Spinal cord (tissue), 10 donors: ENCODE measurements at places on chromosomes 11 and 22. TPM values are rescaled to one million over a fixed set of nuclear protein-coding genes. Genes with fewer than 3 reads are reported as not detected.

SPDYC gene
- polyA plus RNA-seq: 0.17 TPM

RIMBP3C gene
- 0.83 TPM for polyA plus RNA-seq

TRPM5 gene
- not detected for polyA plus RNA-seq

PANX3 gene
- polyA plus RNA-seq: not detected

CENPM gene
- 13.0 TPM for polyA plus RNA-seq

TRIM3 gene
- 52.6 TPM for polyA plus RNA-seq

MYOD1 gene
- polyA plus RNA-seq: 0.12 TPM

FAM83F gene
- 0.67 TPM for polyA plus RNA-seq

OR2AG2 gene
- polyA plus RNA-seq: 0.14 TPM

DNA sequence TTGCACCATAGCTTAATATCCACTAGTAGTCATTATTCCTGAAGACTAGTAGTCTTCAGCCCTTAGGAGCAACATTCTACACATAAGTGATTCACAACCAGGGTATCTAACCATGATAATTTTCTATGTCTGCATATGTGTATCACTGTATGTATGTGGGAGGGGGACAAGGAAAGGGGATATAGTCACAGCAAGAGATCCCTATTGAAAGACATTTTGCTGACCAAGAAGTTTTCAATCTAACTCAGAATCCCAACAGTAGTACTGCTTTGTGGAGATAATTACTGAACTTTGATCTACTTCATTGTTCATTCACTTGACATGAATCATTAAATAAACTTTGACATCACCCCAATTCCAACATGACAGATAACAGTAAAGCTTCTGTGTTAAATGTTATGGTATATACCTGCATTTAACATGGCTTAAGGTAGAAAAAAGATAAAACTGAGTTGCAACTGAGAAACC lies 10.3 kb downstream of the PIK3C2A start:
- DNase-seq: no peak
- no peaks in the 10 kb centered on the region for H3K27me3 ChIP-seq
- H3K27ac ChIP-seq: no peak overlapping the region

GRCh38 chr11:70757241-70757640 lies 358.9 kb downstream of the CTTN start:
- peaks cover 8% of the 10 kb centered on the region for H3K36me3 ChIP-seq
- H3K27me3 ChIP-seq: peaks cover 2% of the 10 kb centered on the region
- no peak for DNase-seq
- H3K4me1 ChIP-seq: peaks cover 16% of the 10 kb centered on the region

DNA sequence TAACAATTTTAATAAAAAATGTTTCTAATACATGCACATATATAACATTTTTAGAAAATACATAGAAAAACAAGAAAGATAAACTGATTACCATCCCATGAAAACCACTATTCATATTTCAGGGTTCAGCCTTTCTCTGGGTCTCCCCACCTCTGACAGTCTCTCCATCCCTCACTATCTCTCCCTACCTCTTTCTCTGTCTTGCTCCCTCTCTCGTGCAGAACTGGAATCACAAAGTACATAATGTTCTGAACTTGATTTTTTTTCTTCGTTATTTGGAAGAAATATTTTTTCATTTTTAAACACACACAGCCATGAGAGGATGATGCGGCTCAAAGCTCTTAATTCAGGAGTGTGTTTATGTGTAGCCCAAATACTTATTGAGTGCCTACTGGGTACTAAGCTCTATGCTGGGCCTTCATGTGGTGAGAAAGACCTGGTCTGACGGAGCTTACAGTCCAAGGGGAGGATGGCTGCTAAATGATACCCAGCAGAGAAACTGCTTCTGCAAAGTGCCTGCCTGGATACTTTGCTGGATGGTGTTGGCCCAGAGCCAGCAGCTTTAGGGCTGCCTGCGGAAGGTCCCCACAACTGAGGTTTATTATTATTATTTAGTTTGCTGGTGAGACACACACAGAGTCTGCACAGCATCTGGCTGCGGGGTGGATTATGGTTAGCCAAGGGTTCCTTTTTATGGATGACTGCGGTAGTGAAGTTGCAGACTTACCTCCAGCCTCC lies 42.6 kb downstream of the SC5D start:
- H3K4me3 ChIP-seq: no peak overlapping the region
- H3K36me3 ChIP-seq: no peaks in the 10 kb centered on the region
- peaks cover 27% of the 10 kb centered on the region for H3K4me1 ChIP-seq
- H3K27ac ChIP-seq: no peak overlapping the region

- H3K4me3 ChIP-seq: no peak overlapping the region
- no peaks in the 10 kb centered on the region for H3K27me3 ChIP-seq
- no peaks in the 10 kb centered on the region for H3K4me1 ChIP-seq
- H3K36me3 ChIP-seq: no peaks in the 10 kb centered on the region
Observed at GRCh38 chr11:104594228-104594958, 303.9 kb downstream of the CASP12 start.

DNA sequence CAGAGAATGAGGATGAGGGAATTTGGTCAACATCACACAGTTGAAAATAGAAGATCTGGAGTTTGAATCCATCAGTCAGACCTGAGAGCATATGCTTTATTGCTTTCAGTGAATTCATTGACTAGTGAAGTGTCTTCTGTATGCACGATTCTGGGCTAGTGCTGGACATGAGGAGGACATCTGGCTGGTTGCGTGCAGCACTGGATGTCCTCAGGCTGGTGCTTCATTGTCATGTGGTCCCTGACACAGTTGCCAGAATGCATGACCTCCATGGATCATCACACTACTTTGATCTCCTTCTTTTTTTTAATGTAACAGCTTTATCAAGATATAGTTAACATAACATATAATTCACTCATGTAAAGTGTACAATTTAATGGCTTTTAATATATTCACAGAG lies 44.5 kb upstream of the MMP7 start:
- no peaks in the 10 kb centered on the region for H3K27me3 ChIP-seq
- no peaks in the 10 kb centered on the region for H3K4me1 ChIP-seq
- no peak overlapping the region for H3K4me3 ChIP-seq
- no peaks in the 10 kb centered on the region for H3K36me3 ChIP-seq
- no peak overlapping the region for H3K27ac ChIP-seq

GRCh38 chr11:6545917-6546605 lies 49.0 kb downstream of the DNHD1 start:
- H3K4me1 ChIP-seq: no peaks in the 10 kb centered on the region
- no peak overlapping the region for H3K27ac ChIP-seq
- H3K36me3 ChIP-seq: peaks cover 30% of the 10 kb centered on the region
- H3K4me3 ChIP-seq: no peak overlapping the region
- peak; percentile 49 for DNase-seq

- H3K27ac ChIP-seq: no peak overlapping the region
- H3K4me3 ChIP-seq: no peak overlapping the region
- H3K4me1 ChIP-seq: peaks cover 5% of the 10 kb centered on the region
- no peaks in the 10 kb centered on the region for H3K27me3 ChIP-seq
- no peak for DNase-seq
Observed at GRCh38 chr22:35733791-35734516, 16.3 kb downstream of the APOL5 start.

- peaks cover 12% of the 10 kb centered on the region for H3K4me1 ChIP-seq
- peaks cover 6% of the 10 kb centered on the region for H3K27me3 ChIP-seq
- DNase-seq: peak; percentile 67
- H3K4me3 ChIP-seq: no peak overlapping the region
Observed at GRCh38 chr22:27060190-27060589, 402.8 kb downstream of the MIAT start.

GRCh38 chr11:19595840-19596751 lies 116.5 kb upstream of the NAV2 start:
- peaks cover 15% of the 10 kb centered on the region for H3K4me1 ChIP-seq
- H3K36me3 ChIP-seq: no peaks in the 10 kb centered on the region
- no peak overlapping the region for H3K27ac ChIP-seq
- no peak overlapping the region for H3K4me3 ChIP-seq
- H3K27me3 ChIP-seq: no peaks in the 10 kb centered on the region
- DNase-seq: no peak

DNA sequence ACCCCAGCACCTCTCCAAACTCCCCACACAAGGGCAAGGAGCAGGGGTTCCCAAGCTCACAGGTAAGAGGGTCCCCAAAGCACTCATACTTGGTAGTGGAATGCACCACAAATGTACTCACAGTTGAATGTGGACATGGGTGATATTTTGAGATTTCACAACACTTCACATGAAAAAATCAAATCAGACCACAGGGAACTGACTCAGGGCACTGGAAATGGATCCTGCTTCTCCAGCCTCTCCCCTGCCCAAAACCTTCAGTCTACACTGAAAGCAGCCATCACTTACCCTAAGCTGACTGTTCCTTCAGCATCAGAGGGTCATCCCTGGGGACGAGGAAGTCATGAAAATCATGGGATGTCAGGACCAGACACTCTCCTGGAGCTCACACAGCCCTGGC lies 40.2 kb downstream of the SCGB1A1 start:
- no peaks in the 10 kb centered on the region for H3K27me3 ChIP-seq
- H3K4me3 ChIP-seq: no peak overlapping the region
- no peaks in the 10 kb centered on the region for H3K36me3 ChIP-seq

GRCh38 chr22:27467711-27468110 lies 333.8 kb downstream of the MN1 start:
- no peaks in the 10 kb centered on the region for H3K36me3 ChIP-seq
- peaks cover 11% of the 10 kb centered on the region for H3K4me1 ChIP-seq
- DNase-seq: no peak
- H3K27me3 ChIP-seq: peaks cover 6% of the 10 kb centered on the region

DNA sequence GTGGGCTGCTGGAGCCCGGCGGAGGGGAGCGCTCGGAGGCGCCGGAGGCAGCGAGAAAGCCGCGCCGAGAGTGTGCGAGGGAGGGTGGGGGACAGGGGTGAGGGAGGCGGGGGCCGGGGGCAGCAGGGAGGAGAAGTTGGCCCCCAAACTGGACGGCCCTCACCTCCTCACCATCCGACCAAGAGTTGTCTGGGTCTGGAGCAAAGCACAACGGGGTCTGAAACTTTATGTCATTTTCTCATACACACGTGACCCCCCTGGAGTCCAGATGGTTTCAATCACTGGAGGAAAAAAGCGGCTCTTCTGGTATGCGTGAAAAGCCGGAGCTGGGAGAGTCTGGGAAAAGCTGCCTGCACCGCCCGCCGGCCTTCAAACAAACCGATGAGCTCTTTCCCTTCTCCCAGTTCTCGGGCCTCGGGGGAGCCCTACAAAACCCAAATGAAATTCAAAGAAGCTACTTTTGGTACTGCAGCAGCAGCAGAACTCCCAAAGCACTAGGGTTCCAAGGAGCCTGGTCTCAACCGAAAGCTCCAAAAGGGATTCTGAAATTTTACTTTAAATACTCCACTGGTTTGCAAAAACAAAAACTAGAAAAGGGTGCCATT lies 39.7 kb upstream of the AKIP1 start:
- H3K27ac ChIP-seq: peak overlapping the region; percentile 88
- peaks cover 9% of the 10 kb centered on the region for H3K4me1 ChIP-seq
- peak; percentile 63 for DNase-seq
- H3K4me3 ChIP-seq: peak overlapping the region; percentile 65
- H3K36me3 ChIP-seq: no peaks in the 10 kb centered on the region

- H3K36me3 ChIP-seq: no peaks in the 10 kb centered on the region
- no peaks in the 10 kb centered on the region for H3K4me1 ChIP-seq
- no peaks in the 10 kb centered on the region for H3K27me3 ChIP-seq
Observed at GRCh38 chr11:102288725-102289083, 28.6 kb upstream of the BIRC3 start.

DNA sequence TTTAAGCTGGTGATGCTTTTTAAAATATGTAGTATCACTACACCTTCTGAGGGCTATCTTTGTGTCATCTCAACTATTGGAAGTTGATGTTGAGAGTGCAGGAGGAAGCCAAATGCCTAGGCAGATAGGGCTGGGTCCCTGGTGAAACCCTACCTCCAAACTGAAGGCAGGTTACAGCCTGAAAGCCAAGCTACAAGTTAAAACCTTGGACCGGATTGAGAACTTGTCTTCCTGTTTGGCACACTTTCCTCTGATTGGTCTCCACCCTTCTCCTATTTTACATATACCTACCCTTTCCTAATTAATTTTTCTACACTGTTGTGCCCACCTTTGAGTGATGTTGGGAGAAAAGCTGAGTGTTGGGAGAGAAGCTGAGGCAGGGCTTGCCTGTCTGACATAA lies 287.8 kb upstream of the CNTN5 start:
- H3K4me3 ChIP-seq: no peak overlapping the region
- no peak for DNase-seq

DNA sequence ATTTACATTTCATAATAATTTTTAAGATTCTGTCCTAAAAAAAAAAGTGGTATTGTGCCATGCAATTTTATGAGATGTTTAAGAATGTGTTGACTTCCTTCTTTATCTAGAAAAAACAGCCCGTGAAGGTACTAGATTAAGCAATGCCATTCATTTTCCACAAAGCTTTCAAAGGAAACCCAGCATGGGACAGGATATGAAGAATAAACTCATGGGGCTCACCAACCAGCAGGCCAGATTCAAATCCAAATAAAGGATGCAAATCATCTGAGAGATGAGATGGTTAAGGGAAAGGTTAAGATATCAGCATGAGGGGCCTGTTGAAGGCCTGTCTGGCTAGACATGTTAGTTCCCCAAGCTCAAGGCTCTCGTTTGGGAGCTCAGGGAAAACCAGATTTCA lies 199.1 kb downstream of the SWAP70 start:
- H3K4me3 ChIP-seq: no peak overlapping the region
- H3K36me3 ChIP-seq: no peaks in the 10 kb centered on the region
- no peaks in the 10 kb centered on the region for H3K4me1 ChIP-seq
- H3K27ac ChIP-seq: no peak overlapping the region

DNA sequence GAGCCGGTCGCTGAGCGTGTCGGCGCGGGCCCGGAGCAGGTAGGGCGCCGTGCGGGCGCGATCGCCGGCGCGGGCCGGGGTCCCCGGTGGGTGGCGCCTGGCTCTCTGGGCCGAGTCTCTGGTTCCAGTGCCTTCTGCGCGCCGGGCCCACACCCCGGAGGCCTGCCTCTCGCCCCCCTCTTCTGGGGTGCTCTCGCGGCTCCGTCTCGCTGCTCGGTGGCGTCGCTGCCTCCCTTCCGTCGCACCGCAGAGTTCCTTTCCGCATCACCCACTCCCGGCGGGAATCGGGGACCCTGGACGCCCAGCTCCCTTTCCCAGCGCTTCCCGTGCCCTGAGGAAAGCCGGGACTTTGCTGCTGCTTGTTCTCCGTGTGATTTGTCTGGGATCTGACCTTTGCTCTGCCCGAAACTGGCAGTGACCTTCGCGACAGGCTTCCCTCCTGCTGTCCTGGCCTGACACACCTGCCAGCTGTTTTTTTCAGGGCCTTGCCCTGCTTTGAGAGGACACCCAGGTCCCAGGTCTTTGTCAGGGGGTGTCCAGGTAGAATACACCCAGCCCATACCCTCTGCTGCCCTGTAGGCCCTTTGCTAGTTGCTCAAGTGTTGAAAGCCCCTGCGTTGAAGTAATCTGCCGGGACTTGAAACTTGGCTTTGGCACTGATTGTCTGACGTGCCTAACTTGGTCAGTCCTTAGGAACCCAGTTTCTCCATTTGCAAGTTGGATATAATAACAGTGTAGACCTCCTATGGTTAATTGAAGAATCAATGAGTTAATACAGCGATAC lies 711 bp downstream of the FDX1 start:
- H3K36me3 ChIP-seq: no peaks in the 10 kb centered on the region
- peak overlapping the region; percentile 80 for H3K27ac ChIP-seq
- peaks cover 4% of the 10 kb centered on the region for H3K4me1 ChIP-seq
